ENCODE measurements at places on chromosomes 4 and X.

DNA sequence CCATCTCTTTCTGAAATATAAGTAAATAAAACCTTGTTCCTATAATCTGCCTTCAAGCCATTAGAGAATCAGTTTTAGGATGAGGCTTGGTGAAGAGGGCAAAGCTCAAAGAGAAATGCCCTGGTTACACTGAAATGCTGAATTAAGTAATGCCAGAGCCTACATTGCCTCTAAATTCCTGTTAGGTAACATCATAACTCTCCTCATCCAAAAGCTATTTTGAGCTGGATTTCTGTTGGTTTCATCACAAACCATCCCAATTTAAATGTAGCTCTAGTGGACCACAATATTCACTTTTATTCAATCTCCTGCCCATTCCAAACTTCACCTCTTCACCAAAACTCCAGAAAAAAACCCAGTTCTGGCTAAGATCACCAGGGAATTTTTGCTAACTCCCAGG is 1319.7 kb upstream of the TENM3 start:
- no peak for DNase-seq

DNA sequence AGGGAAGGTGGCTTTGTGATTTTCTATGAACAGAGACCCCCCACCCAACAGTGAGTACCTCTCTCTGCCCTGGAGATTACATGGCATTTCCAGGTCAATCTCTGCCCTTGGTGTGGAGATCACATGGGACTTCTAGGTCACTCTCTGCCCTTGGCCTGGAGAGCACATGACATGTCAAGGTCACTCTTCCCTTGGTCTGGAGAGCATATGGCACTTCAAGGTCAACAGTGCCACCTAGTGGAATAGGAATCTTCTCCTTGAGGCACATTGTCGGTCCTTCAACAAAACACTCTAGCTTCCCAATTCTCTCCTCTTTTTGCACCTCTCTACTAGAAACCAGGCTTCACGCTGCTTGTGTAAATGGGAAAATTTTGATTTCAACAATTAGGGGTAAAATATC is 66.2 kb upstream of the TACR3 start:
- no peak for DNase-seq

DNA sequence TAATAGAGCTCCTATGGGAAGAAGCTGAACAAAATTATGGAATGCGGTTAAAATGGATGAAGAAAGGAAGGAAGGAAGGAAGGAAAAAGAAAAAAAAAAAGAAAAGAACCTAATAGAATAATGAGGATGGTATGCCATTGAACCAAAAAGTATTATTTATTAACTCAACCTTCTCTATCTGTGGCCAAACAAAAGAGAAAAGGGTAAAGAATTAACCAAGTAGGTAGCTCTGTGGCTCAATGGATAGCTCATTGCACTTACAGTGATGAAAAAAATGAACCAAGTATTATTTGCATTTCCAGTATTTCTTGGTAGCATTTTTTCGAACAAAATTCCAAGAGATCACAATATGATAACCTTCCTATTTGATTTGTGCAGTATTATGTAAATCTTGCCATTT is 56.9 kb upstream of the SLC39A8 start:
- DNase-seq = no peak

- DNase-seq = peak; percentile 27
These were observed 8.6 kb upstream of the HS6ST2 start for GRCh38 chrX:132967049-132967448.

GRCh38 chr4:6460876-6461275 is 11.5 kb downstream of the PPP2R2C start:
- no peak for DNase-seq

DNA sequence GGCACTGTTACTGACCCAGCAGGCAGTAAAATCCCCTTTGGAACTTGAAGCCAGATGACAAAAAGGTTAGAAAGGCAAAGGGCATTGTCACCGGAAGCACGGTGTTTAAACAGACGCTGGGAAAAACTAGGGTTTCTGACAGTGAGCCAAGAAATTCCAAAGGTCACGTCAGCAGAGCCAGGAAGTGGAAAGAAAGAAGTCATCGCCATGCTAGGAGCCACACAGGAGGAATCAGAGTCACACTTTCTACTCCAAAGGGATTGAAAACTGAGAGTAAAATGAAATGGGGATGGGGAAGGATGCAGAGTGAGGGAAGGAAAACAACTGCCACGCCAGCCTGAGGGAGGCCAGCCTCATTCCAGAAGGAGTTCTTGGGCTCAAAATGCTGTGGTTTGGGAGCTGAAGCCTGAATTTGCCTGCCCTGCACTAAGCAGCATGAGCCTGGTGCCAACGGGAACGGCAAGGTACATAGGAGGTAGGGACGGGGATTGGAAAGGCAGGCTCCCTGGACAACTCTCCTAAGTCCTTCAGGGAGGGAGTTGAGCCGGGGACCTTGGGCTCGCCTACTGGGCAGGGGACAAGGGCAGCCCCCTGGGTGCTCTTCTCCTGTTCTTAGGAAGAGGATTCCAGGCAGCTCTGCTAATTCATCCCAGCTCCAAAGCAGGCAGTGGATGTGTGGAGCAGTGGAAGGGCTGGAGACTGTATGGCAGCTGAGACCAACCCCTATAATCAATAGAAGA is 66.8 kb downstream of the SOWAHB start:
- DNase-seq = peak; percentile 26

DNA sequence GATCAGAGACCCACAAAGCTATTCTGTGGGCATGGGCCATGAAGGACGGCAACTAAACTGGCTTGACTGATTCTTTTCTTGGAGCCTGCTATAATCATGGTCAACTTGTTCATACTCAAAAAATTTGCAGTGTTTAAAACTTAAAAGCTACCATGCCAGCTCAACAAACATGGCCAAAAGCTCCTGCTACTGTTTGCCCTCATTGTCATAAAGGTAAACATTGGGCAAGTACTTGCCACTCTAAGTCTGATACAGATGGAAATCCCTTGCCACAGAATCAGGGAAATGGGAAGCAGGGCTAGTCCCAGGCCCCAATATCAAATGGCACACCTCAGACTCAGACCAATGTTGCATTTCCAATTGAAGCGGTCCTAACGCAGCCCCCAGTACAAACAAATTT is 20.4 kb downstream of the UGT2B11 start:
- no peak for DNase-seq

DNA sequence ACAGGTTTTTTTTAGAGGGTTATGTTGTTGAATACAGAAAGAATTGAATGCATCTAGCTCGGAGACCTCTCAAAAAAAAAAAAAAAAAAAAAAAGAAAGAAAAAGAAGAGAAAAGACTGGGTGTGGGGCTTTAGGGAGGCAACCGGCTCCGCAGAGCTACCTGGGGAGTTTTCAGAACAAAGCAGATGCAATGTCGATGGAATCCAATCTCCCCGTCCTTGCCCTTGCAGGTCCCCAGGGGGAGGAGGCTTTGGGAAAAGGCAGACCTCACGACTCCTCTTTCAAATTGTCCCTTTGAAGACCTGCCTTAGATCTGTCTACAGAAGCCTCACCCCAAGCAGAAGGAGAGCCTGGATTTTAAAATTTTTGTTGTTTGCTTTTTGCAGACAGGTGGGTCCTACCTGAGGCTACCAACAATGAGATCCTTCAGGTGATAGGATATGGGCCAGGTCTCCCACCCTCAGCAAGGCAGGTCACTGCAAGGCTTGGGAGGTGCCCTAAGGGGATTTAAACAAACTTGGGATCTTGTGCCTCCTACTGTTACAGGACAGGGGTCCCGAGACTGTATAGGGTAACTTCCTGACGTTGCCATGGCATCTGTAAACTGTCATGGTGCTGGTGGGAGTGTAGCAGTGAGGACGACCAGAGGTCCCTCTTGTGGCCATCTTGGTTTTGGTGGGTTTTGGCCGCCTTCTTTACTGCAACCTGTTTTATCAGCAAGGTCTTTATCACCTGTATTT is 75.2 kb upstream of the PRKX start:
- DNase-seq = no peak

DNA sequence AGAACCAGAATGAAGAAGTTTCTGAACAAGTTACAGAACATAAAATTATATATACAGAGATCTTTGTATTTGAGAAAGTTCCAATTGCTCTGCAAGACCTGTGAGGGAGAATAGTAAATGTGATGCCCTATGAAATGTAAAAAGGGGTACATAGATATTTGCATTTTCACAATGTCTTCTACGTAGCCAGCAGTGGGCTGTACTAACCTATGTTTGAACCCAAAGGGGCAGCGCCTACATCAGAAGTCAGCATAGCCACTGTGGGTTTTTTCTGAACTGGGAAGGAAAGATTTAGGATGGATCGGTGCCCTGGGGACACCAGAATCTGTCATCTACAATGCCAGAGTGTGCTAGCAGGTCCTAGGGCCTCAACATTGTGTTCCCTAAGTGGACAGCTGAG is 69.5 kb upstream of the CT45A1 start:
- DNase-seq = no peak

GRCh38 chr4:51836549-51836948 is 6.4 kb upstream of the DCUN1D4 start:
- no peak for DNase-seq

- no peak for DNase-seq
These were observed 53.3 kb upstream of the BMP2K start for GRCh38 chr4:78722878-78723277.

DNA sequence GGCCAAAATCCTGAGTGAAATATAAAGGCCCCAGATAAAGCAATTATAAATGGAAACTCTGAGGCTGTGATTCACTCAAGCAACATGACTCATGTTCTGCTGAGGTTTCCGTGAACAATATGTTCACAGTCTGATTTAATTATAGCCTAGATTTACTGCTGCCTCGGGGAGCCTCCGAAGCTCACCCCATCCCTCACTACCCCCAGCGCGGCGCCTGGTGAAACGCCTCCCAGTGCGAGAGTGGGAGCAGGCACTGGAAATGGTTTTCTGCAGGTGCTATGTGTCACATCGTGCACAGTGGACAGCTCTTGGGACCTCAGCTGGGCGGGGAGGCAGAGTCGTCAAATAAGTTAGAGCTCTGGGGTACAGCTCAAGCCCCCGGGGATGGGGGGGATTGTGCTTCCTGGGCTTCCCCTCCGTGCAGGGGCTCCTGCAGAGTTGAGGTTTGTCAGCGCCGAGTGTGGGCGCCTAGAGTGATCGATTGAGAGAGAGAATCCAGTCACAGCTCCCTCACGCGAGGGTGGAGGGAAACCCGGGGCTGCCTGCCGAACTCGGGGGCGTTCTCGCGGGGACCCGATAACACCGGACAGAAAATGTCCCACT is 110.6 kb downstream of the PHKA2 start:
- no peak for DNase-seq

DNA sequence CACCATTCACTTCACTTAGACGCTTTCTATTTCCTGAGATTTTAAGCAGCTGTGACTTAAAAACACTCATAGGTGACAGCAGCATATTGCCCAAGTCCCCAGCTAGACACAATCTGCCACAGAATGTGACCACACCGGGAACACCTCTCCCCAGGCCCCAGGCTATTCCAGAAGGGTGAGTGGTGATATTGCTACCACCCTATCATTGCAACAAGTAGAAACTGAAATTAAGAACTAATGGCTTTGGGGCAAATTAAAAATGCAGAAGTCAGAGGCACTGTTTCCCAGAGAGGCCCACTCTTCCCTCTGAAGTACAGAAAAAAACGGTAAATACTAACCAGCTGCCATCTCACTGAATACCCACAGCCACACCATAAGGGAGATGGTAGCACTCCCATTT is 35.0 kb downstream of the QDPR start:
- no peak for DNase-seq

DNA sequence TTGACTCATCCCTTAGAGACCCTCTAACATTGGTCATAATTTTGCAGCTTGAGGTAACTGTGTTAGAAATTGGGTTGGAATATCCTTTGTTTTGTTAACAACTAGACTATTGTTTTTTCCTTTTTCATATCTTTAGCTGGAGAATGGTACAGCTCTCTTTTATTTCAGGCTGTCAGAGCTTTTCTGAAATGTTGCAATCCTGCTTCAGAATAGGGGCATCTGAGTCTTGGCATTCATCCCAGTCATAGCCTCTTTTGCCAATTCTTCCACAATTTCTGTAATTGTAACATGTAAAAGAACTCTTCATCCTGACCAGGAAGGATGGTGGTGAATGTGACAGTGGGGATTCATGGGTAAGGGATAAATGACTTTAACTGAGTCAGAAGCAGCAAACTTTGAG is 128.7 kb downstream of the FHIP1A start:
- no peak for DNase-seq

- no peak for DNase-seq
These were observed 256.0 kb upstream of the SFRP2 start for GRCh38 chr4:154044742-154045485.

- DNase-seq = no peak
These were observed 6.7 kb upstream of the SH3BP2 start for GRCh38 chr4:2786152-2786671.

GRCh38 chrX:1074755-1075154 is 137.7 kb downstream of the CRLF2 start:
- DNase-seq = no peak

DNA sequence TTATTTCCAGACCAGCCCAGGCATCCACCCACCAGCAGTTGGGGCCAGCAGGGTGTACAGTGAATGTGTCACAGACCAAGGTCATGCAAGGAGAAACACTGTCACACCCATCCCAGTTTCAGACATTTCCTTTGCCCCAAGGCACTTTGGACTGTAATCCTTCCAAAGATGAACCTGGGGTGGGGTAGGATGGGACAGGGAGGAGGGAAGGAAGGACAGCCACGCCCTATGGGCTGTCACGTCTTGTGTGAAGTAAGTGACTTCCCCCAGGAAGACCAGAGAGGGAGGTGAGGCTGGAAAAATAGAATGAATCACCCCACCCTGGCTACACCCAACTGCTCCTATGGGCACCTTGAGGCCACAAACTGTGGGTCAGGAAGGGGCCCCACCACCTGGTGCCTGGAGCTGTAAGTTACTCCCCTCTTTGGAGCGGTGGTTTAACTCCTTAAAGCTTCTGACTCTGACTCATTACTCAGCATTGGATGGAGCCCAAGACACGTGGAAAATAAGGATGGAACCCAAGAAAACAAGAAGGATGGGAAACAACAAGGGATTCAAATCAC is 349.9 kb upstream of the KLF3 start:
- DNase-seq = no peak

- DNase-seq = no peak
These were observed 3.2 kb upstream of the RIPPLY1 start for GRCh38 chrX:106906361-106906760.

GRCh38 chr4:93132631-93133030 is 695.9 kb upstream of the ATOH1 start:
- no peak for DNase-seq

DNA sequence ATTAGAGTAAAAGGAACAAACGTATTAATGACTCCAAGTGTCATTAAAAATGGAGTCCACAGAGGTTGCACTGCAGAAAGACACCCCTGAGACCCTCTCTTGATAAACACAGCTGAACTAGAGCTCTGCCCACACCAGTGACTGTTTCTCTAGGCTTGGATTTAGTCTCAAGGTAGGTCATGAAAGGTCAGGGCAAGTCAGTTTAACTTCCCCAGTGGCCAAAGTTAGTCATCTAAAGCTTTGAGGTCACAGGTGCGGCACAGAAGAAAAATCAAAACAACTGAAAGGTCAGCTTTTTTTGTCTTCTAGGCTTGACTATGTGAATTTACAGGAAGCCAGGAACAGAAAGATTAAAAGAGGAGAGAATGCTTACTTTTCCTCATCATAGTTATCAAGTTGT is 749.6 kb downstream of the RAB28 start:
- DNase-seq = no peak

GRCh38 chr4:67892905-67893304 is 9.1 kb upstream of the TMPRSS11D start:
- no peak for DNase-seq

- DNase-seq = no peak
These were observed 141.3 kb upstream of the FTHL17 start for GRCh38 chrX:31212856-31213748.

- DNase-seq = no peak
These were observed 213.1 kb upstream of the PSAPL1 start for GRCh38 chr4:7647600-7648543.
